ENCODE measurements at places on chromosomes 5 and 9.
A peak's percentile ranks its signal among the peaks of the same experiment; 100 is the strongest.

DNA sequence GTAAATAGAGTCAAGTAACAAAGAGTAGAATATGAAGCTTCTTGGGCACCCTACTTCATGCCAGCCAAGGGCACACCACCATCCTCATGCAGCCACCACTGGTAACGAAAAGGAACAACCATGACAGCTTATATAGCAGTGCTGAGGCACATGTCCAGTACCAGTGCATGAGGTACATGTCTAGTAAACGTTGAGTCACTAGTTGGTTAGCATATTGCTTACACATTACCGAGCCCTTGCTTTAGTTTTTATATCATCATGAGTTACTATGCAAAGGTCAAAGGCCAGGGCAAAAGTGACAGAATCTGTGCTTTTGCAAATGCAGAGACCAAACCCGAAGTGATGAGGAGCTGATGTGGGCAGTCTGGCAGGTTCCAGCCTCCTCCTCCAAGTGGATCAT is 147.1 kb upstream of the MAP1B start:
- no peak for DNase-seq

DNA sequence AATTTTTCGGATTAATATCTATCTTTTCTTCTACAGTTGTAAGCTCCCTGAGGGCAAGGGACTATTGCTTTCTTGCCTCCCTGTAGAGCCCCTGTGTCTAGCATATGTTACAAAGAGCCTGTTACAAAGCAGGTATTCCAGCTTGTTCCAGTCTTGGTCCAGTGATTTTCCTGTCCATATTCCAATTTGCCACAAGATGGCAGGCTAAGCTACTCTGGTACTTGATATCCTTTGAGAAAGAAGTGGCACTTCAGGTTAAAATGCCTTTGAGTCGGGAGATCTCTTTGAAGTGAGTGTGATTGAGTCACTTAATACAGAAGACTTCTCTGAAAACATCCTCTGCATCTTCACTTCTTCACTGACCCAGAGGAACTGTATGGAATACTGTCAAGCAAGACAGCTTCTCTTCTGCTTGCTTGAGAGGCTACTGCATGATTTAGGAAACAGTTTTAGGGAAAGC is 24.5 kb downstream of the CAVIN4 start:
- DNase-seq: no peak

- DNase-seq: no peak
These were observed 26.4 kb downstream of the FBXL7 start for GRCh38 chr5:15526413-15526812.

DNA sequence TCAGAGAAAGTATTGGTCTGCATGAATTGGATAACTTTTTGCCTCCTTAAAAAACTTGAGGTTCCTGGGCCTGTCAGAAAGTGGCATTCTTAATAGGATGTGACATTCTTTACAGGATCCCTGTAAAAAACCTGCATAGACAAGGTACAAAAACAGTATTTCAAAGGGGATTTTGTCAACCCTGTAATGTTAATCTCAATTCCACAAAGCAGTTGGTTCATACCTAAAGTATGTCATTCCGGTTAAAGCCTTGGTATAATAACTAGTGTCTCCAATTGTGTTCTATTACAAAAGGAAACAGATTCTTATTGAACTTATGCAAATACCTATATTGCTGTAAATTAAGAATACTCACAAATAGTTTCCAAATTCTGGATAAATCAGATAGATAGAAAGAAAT is 169.7 kb downstream of the CDH10 start:
- DNase-seq: no peak

GRCh38 chr9:99118782-99119466 is 14.0 kb downstream of the TGFBR1 start:
- peak; percentile 48 for DNase-seq

- DNase-seq: no peak
These were observed 64.4 kb downstream of the AUH start for GRCh38 chr9:91297306-91297705.

DNA sequence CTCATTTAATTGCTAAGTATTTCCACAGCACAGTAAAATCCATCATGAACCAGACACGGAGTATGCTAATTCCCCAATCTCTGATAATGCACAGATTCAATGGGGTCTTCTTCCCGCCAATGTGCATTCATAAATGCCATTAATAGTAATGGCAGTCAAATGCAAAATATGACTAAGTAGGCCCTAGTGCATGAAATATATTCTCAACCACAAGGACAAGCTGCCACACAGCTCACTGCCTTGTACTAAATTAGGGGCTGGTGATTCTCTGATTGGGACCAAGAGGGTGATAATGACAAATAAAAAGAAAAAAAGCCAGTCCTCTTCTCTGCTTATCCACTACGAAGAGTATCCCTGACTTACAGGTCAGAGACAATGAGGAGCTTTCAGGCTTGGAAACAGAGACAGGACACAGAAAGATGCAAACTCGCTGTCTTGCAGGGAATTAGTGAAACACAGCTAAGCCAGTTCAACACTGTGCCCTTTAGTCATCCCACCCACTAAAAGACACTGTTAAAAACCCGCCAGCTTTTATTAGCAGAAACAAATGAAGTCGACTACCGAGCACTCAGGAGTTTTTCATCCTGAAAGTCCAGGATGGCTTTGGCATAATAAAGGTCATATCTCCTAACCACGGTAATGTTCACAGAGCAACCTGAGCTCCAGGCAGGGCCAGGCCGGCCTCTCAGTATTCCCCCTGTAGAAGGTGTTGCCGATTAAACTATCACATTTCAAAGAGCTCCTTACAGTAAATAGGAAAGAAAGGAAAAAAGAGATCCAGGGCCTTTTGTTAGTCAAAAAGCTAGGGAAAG is 148.1 kb downstream of the EBF1 start:
- no peak for DNase-seq

- DNase-seq: no peak
These were observed 35.6 kb downstream of the MRPL36 start for GRCh38 chr5:1763960-1764605.

DNA sequence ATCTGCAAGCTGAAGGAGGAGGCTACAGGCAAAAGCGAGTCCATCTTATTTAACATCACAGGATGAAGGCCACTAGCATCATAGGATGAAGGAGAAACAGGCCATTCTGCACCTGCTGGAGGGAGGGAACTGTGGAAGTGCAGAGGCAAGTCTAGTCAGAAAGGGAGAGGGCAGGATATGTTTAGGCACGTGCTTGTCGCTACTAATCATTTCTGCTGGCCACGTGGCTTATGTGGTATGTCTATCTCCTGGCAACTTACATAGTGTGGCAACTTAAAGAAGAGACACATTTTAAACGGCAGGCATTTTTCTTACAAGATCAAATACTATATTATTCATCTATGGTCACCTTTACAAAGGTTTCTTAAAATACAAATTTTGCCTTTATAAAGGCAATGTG is 74.0 kb downstream of the GNAQ start:
- no peak for DNase-seq

GRCh38 chr5:133854554-133854953 is 113.9 kb downstream of the C5orf15 start:
- no peak for DNase-seq

GRCh38 chr5:68265822-68266395 is 50.4 kb downstream of the PIK3R1 start:
- DNase-seq: no peak

DNA sequence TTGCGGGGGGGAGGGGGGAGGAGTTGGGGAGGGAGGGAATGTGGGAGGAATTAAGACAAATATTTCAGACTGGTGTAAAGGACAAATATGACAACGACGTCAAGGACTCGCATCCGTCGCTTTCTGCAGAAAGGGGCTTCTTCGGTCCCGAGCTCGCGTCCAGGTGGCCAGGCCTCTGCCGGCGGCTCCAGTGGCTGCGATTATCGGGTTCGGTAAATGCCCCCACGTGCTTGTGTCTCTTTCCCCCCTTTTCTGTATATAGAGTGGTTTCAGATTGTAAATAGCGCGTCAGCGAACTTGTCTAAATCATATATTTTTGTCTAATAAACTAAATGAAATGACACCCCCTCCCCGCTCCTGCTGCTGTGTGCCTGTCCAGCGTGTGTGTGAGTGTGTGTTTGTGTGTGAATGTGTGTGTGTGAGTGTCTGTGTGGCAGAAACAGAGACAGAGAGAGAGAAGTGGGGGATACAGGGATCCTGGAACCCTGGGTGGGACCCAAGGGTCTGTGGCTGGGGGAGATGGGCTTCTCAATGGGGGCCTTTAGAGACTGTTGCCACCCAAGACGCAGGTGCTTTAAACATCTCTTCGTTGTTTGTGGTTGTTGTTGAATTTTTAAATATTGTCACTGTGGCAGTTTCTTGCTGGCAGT is 5.6 kb downstream of the IRX1 start:
- DNase-seq: no peak

- DNase-seq: no peak
These were observed 498.8 kb downstream of the ARHGEF28 start for GRCh38 chr5:74124826-74125225.

DNA sequence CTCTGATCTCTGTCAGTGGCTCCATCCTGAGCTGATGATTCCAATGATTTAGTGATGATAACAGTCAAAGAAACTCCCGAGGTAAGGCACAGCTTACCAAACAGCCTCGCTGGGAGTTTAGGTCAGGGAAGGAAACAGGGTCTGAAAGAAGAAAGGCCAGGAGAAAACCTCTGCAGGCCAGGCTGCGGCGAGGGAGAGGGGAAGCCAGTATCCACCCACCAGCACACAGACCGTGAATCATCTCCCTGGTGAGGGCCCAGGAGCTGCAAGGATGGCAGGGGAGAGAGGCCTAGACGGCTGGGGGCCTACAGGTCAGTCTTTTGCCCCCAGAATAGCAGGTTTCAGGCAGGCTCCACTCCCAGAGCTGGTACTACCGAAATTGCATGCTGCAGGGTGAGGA is 590.5 kb downstream of the CCDC171 start:
- no peak for DNase-seq

DNA sequence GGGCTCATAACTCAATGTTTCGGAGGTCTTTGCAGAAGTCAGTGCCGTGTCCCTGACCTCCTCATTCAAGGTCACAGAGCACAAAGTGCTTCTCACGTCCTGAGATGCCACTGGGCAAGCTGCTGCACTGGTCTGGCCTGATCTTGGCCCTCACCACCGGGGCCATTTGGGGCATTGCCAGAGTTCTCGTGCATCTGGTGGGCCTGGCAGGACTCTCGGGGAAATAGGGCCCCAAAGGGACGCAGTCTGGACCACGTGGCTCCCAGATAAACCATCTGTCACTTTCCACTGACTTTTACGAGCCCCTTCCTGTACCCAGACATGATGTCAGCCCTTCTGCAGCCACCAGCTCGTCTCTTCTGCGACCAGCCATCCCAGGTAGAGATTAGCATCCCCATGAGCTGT is 54.8 kb downstream of the HRH2 start:
- DNase-seq: no peak

GRCh38 chr5:143484601-143485000 is 81.1 kb upstream of the NR3C1 start:
- no peak for DNase-seq

DNA sequence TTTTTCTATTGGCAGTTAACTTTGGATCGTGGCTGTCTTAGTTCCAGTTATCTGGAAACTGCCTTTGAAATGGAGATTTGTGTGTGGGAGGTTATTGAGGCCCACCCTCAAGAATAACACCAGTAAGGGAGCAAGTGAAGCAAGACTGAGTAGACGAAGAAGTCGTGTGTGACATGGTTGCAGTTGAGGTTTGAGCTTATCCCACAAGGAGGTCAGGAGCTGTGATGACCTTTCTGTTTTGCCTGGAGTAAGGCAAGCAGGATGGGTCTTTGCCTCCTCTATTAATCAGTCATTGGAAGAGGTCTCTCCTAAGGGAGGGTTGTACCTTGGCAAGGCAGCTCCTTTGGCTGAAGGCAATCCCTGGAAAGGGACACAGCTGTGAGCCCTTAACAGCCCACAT is 49.6 kb upstream of the CTXN3 start:
- no peak for DNase-seq

- DNase-seq: no peak
These were observed 733 bp downstream of the COL23A1 start for GRCh38 chr5:178589180-178590140.

GRCh38 chr9:111891910-111892499 is 4.6 kb upstream of the UGCG start:
- no peak for DNase-seq

DNA sequence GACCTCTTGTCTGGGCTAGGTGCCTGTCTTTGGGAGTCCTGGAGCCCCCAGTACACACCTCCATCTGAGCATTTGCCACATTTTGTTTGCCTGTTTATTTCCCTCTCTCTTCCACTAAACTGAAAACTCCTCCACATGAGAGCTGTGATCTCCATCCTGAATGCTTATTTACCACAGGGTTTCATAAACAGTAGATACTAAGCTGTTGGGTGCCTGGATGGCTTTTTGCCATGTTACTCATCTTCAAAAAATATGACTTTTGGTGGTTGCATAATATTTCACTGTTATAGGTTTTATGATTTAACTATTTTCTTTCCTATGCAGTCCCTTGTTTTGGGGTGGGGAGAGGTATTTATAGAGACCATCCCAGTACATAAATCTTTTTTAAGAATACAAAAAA is 99.6 kb downstream of the APBA1 start:
- DNase-seq: no peak

GRCh38 chr9:98575379-98576346 is 133.1 kb downstream of the GABBR2 start:
- DNase-seq: no peak

GRCh38 chr5:107099506-107099905 is 571.2 kb downstream of the EFNA5 start:
- no peak for DNase-seq

GRCh38 chr9:76227156-76227555 is 167.1 kb downstream of the RFK start:
- no peak for DNase-seq

GRCh38 chr9:35112257-35113020 is 3.2 kb downstream of the ATOSB start:
- no peak for DNase-seq

- DNase-seq: no peak
These were observed 128.3 kb downstream of the MARCHF11 start for GRCh38 chr5:16051246-16051755.
